ENCODE measurements at places on chromosomes 2 and 18.

- DNase-seq: no peak
These were observed 46.5 kb upstream of the SLC1A4 start for GRCh38 chr2:64942693-64943092.

- DNase-seq: no peak
These were observed 92.1 kb downstream of the IRS1 start for GRCh38 chr2:226707499-226707898.

- no peak for DNase-seq
These were observed 250.5 kb downstream of the CAMKMT start for GRCh38 chr2:44612276-44612675.

DNA sequence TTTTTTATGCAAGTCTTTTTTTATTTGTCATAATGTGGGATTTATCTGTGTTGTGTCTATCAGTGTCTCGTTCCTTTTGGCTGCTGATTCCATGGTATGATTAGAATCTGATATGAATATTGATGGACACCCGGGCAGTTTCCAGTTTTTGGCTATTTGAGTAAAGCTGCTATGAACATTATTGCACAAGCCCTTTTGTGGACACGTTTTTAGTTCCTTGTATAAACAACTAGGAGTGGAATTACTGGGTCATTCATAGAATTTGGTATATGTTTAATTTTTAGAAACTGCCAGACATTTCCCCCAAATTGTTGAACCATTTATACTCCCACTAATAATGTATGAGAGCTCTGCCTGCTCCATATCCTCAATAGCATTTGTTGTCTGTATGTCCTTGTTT, 26.6 kb downstream of the HK2 start:
- DNase-seq: no peak

DNA sequence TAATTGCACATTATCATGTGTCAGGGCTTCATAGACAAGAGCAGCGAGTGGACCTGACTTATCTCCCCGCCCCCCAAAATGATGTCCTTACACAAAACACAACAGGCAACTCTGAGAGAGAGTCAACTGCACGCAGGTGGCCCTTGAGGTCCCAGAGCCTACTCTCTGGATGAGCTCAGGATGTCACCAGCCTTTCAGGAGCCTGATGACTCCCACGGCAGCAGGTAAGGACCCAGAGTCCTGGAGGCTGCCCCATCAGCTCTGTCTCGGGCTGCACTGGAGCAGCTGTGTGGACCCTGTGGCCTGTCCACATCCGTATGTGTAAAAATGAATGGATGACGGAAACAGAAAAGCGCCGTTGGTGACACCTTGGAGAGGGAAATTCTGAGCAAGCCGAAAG, 130.9 kb downstream of the HDAC4 start:
- DNase-seq: no peak

- DNase-seq: no peak
These were observed 225.5 kb downstream of the DOK6 start for GRCh38 chr18:69626171-69626570.

- no peak for DNase-seq
These were observed 15.5 kb upstream of the RAB10 start for GRCh38 chr2:26018184-26019055.

DNA sequence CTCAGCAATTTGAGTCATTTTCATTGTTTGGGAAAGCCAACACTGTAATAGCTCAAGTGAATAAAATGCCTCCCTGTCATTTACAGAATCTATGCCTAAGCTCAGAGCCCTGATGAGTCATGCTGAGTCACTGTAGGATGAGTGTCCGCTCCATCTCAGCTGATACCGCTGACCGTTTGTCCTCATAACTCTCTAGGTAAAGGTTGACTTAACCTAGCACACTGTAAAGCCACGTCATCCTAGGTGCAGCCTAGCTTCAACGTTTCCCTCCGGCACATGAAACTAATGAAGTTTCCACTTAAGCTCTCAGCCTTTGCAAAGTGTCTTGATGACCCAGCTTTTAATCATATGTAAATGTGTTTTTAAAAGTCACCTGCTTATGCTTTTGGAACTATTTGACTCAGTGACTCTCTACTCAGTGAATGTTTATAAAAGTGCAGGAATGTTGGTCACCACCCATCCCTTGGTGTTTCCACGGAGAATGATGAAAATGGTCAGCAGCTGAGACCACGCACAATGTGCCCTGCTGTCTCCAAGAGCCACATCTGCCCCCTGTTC, 154.0 kb downstream of the PMAIP1 start:
- no peak for DNase-seq

DNA sequence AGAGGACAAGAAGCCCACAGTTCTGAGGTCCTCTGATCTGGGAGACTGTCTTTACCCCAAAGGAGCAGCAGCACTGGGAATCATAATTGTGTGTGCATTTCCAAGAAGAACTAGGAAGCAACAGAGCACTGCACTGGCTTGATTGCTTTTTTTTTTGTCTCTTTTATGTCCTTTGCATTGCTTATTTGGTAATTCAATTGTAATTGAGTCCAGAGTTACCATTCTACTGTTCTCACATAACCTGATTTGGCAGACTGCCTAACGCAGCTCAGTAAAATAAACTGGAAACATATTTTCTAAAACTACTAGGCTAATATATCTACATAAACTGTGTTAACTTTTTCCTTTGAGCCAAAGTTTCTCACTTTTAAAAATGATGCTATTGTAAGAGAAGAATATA, 190.3 kb upstream of the SLC8A1 start:
- no peak for DNase-seq

DNA sequence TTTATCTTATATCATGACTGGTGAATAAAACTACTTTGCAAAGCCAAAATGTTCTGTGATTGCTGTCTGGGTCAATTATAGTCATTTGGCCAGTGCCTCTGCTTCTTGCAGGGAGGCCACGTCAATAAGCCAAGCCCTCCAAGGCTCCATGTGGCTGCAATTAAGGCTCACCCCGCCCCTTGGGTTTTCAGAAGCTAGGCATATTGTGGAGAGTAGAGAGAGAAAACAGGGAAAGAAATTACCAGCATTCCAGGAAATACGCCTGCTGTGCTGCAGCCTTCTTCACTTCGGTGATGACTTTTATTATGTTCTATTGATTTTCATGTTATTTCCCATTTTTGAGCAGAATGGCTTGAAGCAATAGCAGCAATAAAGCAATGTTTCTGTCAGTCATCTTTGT, 319.7 kb downstream of the SOX11 start:
- DNase-seq: no peak

GRCh38 chr18:9609190-9609589, 5.2 kb downstream of the PPP4R1 start:
- DNase-seq: no peak

DNA sequence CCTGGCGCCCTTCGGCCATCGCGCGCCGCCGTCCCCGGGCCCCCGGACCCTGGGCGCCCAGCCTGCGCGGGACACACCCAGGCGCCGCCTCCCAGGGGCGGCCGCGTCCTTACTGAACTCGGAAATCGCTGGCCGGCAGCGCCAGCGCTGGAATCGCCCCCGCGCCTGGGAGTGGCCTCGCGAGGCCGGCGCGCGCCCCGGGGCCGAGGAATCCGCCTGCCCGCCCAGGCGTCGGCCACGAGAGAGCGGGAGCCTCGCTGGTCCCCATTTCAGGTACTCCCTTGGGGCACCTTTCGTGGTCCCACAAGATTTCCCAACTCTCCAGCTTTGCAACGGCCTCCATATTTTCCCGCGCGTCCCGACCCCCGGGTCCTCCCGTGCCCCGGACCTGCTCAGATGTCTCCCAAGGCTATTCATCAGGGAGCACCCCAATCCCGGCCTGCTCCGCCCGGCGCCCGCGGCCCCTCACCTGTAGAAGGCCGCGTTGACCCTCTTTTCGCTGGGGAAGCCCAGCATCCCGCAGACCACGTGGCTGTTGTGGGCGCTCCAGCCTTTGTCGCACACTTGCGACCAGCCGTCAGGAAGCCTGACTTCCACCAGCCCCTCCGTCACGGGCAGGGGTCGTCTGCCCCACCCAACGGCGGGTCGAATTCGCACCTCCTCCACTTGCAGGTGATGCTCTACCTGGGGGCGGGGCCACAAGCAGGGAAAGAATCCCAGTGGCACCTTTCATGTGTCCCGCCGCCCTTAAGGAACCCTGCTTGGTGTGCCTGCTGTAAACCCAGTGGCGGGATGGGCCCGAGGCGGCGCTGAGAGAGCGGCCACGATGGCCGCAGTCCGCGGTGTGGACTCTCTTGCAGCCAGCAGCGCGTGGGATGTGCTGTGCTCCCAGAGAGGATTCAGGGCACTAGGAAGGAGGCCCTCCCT, 4.6 kb downstream of the LOXL3 start:
- no peak for DNase-seq

GRCh38 chr2:115389898-115390565, 947.6 kb downstream of the DPP10 start:
- DNase-seq: no peak

- DNase-seq: no peak
These were observed 104.4 kb downstream of the CYRIA start for GRCh38 chr2:16561251-16561650.

DNA sequence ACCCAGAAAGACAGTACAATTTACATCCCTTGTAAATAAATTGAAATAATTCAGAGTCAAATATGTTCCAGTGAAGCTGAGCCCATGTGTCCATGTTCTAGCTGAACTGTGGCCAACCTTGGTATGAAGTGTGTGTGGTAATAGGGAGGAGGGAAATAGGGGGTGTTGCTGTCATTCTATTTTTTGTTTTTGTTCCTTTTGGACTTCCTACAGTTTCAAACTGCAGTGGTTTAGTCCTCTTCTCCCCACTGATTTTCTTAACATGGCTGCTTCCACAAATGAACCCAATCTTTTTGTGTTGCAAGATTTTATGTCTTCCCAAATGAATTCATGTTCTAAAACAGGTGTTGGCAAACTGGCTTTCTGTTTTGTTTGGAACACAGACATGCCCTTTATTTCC, 156.9 kb downstream of the CCBE1 start:
- DNase-seq: no peak

DNA sequence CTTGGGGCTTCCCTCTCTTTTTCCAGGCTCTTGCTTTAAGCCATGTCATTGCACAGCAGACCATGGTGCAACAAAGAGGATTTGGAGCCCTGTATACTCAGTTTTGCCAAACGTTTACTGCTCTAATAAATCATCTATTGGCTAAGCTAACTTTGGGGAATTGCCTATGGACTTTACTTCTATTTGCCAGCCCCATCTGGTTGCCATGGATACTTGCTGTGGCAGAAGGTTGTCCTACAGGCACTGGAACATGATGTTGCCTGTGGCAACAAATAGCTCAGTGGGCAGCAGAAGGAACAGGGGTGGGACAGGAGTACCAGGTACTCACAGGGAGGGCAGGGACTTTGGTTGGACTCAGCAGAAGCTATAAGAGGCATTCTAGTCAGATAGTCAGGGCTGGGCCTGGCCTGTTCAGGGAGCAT, 129.7 kb downstream of the CCDC85A start:
- no peak for DNase-seq

DNA sequence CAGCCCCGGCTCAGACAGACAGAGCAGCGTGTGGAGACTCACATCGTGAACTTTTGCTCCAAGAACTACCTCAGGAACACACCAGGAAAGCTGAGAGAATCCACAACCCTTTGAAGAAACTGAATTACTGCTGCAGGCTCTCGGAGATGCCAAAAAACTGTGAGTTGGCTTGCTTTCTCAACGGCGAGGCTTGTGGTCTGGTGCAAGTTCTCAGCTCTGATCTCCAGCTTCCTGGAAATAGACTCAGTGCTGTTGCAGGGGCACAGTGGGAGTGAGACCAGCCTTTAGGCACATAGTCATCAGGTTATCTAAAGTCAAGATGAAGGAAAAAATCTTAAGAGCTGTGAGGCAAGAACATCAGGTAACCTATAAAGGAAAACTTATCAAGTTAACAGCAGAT, 273.7 kb upstream of the LRATD1 start:
- no peak for DNase-seq

GRCh38 chr2:1283871-1284270, 129.4 kb upstream of the TPO start:
- DNase-seq: no peak

DNA sequence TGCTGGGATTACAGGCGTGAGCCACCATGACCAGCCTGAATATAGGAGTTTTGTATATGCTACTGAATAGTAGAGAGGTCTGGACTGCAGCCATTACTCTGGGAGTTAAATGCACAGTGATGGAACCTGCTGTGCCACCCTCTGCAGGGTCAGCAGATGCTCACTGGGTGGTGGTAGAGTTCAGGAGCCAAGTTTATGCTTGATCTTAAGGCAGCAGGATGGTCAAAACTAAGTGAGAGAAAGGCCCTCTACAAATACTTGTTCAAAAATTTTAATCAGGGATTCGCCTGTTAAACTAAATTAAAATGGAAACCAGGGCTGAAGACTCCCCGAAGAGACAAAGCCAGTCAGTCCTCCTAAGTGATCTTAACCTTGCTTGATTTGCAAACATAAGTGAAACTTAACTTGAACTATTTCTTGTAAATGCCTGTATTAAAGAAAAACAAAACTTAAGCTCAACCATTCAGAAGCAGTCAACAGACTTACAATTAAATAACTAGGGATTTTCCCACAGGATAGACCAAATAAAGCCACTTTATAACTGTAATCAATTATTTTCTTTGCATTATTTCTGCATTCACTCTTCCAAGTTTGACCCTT, 4.2 kb upstream of the WDFY1 start:
- no peak for DNase-seq

GRCh38 chr2:28400419-28400818, 7.8 kb downstream of the FOSL2 start:
- DNase-seq: no peak

DNA sequence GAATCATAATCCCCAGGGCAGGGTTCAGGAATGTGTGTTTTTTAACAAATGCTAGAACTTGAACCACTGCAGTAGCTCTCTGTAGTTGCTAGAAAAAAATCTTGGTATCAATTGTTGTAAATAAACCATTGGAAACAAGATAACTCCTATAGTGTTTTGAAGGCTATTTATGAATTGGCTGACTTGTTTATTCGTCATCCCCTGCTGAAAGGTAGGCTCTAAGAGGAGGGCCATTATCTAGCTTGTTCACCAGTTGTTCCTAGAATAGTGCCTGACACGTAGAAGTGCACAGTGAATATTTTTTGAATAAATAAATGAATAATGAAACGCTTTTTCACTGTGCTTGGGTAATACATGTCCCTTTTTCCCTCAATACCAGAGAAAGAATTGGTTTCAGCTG, 211.4 kb downstream of the BABAM2 start:
- DNase-seq: no peak

DNA sequence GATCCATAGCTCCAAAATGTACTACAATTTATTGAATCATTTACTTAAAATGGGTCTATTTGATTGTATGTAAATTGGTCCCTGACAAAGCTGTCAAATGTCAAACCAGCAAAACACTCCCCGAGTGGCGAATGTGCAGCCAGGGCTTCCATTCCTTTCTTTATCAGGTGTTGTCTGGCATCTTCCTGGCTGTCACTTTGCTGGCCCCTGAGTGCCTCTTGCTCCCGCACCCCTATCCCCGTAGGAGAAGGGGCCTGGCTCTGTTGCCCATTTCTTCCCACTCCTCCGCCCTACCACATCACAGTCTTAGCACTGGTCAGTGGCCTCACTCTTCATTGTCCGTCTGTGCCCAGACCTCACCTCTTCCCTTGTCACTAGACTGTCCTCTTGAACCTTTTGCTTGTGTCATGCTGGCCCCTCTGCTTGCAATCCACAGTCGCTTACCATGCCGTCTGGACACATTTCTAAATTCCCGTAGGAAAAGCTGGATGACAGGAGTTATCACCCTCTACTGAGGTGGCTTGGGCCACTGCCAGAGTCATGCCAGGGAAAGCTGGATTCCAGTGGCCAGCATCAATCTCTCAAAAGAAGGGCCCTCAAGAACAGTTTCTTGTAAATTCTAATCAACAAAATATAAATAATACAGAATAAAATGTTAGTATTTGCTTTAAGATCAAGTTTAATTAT, 15.4 kb downstream of the UBE2F start:
- no peak for DNase-seq
